Lower leg skin (tissue), 4 donors: ENCODE measurements at places on chromosomes 4 and X.

DNA sequence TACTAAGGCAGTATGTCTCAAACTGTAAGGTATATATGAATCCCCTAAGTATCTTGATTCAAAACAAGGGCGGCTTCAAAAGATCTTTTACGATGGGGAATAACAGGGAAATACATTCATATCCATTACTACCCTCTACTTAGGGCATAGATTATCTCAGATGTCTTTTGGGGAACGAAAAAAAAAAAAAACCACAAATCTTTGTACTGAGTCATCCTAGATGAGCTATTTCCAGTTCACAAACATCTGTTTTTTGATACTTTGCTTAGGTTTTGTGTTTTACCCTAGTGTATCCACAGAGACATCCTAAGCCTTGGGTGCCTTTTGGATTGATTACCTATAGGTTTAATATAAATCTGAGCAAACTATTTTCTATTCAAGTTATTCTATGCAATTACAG lies 457.2 kb downstream of the NLGN4X start:
- DNase-seq, result no peak

- DNase-seq, result no peak
These were observed 20.7 kb upstream of the CSN1S1 start for GRCh38 chr4:69910016-69910782.

GRCh38 chrX:32483534-32484136 lies 727.7 kb downstream of the DMD start:
- no peak for DNase-seq

GRCh38 chr4:74583757-74584156 lies 138.8 kb downstream of the AREG start:
- DNase-seq, result no peak

GRCh38 chr4:57110640-57111511 lies 691 bp upstream of the IGFBP7 start:
- DNase-seq, result peak; percentile 57

- no peak for DNase-seq
These were observed 60.2 kb upstream of the VCX3B start for GRCh38 chrX:8404471-8404870.
